ENCODE measurements at places on chromosomes 12 and 14. TPM values are rescaled to one million over a fixed set of nuclear protein-coding genes. Genes with fewer than 3 reads are reported as not detected.

Gene MGAT4C
- polyA plus RNA-seq: 0.37 TPM

GRCh38 chr12:62530596-62530995 is 64.0 kb downstream of the MON2 start:
- no peak for DNase-seq

DNA sequence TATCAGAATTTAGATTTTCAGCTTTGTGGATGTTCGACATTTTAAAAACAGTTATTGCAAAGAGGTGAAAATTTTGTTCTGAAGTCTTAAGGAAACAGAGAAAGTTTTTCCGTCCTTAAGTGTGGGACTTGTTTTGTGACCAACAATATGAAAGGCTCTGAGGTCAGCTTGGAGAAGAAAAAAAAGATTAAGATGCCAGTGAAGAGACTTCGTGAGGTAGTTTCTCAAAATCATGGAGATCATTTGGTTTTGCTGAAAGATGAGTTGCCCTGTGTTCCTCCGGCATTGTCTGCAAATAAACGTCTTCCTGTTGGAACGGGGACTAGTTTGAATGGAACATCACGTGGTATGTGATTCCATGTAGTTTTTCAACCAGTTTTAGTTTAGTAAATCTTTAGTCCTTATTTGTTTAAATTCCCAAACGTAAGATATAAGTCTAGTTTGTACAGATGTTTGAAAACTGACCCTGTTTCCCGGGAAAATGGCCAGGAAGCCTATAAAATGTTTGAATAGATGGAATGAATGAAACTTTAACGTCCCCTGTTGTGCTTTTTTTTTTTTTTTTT is 682 bp downstream of the KIAA0586 start:
- peak; percentile 48 for DNase-seq

DNA sequence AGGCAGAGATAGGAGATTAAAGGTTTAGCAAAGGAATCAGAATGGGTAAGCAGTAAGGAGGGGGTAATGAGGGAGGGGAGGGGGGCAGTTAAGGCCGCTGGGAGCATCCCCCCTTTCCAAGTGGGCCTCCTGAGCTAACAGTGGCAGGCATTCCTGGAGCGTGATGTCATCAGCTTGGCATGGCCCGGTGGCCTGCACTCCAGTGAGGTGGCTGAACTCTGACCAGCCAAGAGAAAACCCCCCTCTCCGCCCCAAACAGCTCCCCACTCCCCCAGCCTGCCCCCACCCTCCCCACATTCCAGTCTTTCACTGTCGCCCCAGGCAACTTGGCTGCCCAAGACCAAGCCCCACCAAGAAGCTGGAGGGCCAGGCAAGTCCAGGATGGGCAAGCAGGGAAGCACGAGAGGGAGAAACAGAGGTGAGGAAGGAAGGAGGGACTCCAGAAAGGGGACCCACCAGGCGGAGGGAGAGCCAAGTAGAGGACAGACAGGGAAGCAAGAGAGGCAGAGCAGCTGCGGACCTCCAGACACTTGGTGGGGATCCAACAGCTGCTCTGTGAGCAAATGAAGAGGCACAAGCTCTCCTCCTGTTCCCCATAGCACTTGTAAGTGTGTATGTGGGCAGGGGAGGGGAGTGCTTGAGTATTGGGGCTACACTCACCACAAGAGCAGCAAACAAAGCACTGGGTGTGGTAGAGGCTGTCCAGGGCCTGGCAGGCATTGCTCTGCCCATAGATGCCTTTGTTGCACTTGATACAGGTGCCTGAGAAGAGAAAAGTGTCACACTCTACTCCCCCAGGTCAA is 4.5 kb downstream of the AJUBA start:
- peak; percentile 50 for DNase-seq

Gene TWF1
- 26.8 TPM for polyA plus RNA-seq

Measured in forelimb muscle (tissue), 1 donor.